ENCODE measurements at places on chromosomes 7 and 10.

DNA sequence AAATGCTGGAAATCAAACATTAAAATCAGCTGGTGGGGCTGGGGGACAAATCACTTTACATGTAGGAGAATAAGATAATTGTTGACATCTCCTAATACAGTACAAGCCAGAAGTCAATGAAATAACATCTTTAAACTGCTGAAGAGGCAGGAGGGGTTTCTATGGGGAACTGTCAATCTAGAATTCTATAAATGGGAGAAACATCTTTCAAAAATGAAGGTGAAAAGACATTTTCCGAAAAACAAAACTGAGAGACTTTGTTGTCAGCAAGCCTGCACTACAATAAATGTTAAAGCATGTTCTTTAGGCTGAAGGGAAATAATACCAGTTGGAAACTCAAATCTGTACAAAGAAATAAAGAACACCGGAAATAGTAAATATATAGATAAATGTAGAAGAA, 17.3 kb upstream of the MSRB2 start:
- DNase-seq, result no peak

GRCh38 chr10:65046831-65047230, 1525.6 kb downstream of the REEP3 start:
- DNase-seq, result no peak

- DNase-seq, result no peak
Observed at GRCh38 chr7:16044645-16045044, 358.2 kb upstream of the MEOX2 start.

GRCh38 chr7:111108000-111108399, 17.1 kb downstream of the LRRN3 start:
- no peak for DNase-seq

- DNase-seq, result no peak
Observed at GRCh38 chr7:4842319-4843064, 19.3 kb downstream of the PAPOLB start.

DNA sequence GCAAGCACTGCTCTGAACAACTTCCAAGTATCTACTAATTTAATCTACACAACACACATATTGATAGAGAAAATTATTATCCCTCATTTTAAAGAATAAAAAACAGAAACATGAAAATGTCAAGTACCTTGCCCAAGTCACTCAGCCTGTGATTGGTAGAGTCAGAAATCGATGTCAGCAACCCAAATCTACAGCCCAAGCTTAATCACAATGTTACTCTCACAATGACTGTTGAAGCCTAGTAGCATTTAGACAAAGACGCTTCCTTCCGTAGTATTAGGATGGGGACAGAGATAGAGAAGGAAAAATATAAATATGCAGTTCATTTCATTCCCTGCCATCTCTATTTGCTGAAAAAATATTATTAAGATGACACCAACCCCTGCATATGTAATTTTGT, 242.5 kb downstream of the ELMO1 start:
- DNase-seq, result no peak

GRCh38 chr7:133365917-133366316, 113.0 kb downstream of the EXOC4 start:
- DNase-seq, result no peak

DNA sequence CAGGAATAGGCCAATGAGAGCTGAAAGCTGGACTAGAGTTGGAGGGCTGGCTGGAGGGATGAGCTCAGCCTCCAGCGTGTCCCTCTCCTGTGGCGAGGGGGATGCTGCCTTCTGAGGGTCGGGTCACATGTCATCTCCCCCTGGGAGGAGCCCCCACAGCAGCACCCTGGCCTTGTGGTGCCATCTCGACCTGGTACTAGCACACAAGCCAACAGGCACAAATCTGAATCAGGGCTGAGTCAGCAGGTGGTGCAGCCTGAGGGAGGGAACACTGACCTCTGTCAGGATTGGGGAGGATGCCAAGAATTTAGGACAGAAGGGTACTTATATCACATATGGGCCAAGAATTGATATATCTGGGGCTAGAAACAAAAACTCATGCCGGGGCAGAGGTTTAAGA, 280.4 kb downstream of the CELF2 start:
- no peak for DNase-seq

GRCh38 chr10:43689007-43689491, 40.4 kb upstream of the ZNF32 start:
- DNase-seq, result no peak

- DNase-seq, result no peak
Observed at GRCh38 chr7:27423290-27423689, 180.7 kb downstream of the EVX1 start.

DNA sequence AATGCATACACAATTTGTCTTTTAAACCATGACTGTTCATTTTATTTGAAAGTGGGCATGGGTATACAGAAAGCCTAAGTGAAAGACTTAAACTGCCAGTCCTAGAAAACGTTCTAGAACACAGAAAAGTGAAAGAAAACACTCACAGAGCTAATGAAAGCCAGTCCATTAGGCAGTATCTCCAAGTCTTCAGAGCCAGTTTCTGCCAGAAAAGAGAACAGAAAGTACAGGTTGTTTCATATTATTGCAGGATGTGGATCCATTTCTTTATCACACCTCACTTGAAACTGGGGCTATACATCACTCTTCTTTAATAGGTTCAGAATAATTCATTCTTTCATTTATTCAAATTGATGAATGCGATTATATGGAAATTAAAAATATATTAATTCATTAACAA, 7.7 kb downstream of the PON1 start:
- no peak for DNase-seq

GRCh38 chr10:119663866-119664698, 12.9 kb downstream of the BAG3 start:
- no peak for DNase-seq

- no peak for DNase-seq
Observed at GRCh38 chr7:35015346-35015859, 21.9 kb downstream of the DPY19L1 start.

Data from H1 (cell line).